GM23248 (cell line): ENCODE measurements at places on chromosomes 11 and 22. TPM values are rescaled to one million over a fixed set of nuclear protein-coding genes. Genes with fewer than 3 reads are reported as not detected.

- peak; percentile 81 for DNase-seq
- peaks cover 17% of the 10 kb centered on the region for H3K4me1 ChIP-seq
- H3K36me3 ChIP-seq = no peaks in the 10 kb centered on the region
- H3K27ac ChIP-seq = no peak overlapping the region
- peak overlapping the region; percentile 87 for H3K4me3 ChIP-seq
- H3K27me3 ChIP-seq = no peaks in the 10 kb centered on the region
Measured at GRCh38 chr11:34356576-34356912, 1.3 kb downstream of the ABTB2 start.

The OR4A16 gene
- not detected in 2 replicates for total RNA-seq

DNA sequence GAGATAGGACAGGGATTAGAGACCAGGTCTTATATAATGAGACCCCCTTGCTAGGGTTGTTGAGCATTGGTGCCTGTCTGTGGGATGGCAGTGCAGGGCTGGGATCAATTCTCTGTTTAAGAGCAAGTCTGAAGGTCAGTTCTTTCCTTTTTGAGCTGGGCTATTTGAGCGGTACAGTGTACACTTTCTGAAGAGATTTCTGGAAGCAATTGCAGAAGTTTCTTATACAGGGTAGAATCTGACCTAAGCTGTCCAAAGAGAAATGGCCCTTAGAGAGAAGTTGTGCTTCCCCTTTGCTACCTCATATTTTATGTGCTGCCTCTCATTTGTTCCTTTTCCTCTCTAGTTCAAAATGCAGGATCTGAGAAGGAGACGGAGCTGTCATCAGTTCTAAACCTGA lies 35.8 kb downstream of the CSTPP1 start:
- no peaks in the 10 kb centered on the region for H3K27me3 ChIP-seq
- DNase-seq = no peak
- H3K27ac ChIP-seq = no peak overlapping the region
- no peak overlapping the region for H3K4me3 ChIP-seq

GRCh38 chr22:30841273-30841672 lies 127.3 kb downstream of the MORC2 start:
- H3K4me1 ChIP-seq = no peaks in the 10 kb centered on the region
- no peaks in the 10 kb centered on the region for H3K36me3 ChIP-seq
- H3K27ac ChIP-seq = no peak overlapping the region
- no peak for DNase-seq
